ENCODE measurements at places on chromosomes 5 and 9.

DNA sequence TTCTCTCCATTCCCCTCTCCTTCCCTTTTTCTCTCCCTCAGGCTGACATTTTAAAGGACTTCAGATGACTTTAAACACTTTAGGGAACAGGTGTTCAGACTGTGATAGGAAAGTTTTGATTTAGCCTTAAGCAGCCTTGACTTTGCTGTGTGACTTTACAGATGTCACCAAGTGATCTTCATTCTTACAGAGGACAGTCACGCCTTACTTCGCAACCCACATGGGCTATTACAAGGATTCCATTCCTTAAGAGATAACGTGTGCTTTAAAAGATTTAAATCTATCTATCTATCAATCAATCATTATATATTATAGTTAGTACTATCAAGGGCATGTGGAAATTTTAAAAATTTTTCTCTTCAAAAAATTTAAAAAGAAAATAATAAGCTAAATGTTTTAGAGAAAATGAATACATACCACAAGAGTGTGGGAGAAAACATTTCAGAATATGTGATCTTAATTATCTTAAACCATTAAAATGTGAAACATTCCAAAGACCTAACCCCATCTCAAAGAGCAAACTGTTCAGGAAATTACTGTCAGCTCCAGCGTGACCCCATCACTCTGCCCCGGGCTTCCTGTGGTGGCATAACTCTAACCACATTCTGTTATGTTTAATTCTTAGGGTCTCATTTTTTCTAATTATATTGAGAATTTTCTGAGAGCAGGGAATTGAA, 530.5 kb downstream of the SEMA5A start:
- DNase-seq, result no peak

DNA sequence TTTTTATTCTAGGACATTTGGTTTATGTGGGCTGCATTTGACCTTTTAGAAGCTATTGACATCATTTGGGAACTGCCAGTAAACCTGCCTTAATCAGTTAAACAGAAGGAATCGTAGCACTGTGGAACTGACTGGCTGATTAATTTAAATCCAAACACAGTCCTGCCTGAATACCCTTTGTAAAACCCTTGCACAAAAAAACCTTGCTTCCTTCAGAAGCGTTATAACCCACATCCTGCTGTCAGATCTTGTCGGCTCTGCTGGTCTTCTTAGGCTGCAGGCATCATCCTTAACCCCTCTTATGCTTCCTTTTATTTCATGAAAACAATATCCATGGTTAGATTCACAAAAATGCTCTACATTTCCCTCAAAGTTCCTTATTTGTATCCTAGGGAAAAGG, 46.3 kb downstream of the PAM start:
- DNase-seq, result no peak

DNA sequence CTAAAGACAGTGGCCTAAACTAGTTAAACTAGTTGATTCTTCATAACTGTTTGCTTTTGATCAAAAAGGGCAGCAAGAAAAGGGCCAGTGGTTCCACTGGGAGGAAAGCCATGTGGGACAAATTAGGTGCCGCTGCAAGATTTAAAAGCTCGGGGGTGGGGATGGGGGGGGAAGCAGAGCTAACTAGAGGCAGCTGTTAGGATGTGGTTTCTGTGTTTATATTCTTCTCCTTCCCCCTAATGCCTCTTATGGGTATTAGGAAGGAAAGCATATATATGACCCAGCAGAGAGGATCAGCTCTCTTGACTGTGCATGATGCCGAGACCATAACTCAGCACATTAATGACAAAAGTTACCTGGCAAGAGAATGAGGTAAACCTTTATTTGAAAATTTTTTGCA, 65.7 kb downstream of the EFNA5 start:
- DNase-seq, result no peak

- DNase-seq, result no peak
Observed at GRCh38 chr5:126947146-126948010, 83.0 kb downstream of the MARCHF3 start.

DNA sequence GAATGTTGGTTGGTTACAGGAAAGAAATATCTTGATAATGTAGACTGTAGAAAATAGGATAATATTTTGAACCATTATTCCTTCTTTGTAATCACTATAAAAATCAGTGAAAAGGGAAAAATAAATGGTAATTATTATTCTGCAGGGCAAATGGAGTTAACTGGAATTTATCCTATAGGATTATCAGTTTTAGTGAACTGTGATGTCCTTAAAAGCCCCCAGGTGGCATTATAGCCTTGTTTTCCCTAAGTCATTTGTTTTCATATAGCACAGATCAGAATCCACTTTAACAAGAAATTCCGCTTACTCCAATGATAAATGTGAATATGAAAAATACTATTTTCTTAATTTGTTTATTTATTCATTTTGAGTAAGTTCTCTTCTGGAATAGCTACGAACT, 26.2 kb upstream of the WDR41 start:
- peak; percentile 11 for DNase-seq

DNA sequence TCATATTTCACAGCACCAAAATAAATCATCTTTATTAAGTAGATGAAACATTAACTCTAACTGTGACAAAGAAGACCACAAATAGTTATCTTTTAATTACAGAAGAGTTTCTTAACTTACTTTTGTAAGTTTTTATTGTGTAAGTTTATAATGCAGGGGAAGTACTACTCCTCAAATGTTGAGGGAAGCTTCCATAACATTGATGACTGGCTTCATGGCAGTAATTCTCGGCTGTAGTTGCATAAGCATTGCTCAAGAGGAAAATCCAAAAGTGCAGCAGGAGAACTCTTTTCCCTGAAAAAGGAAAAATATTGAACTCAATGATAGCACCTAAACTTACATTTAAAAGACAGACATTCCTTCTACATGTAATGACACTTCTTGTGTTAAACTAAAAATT, 4.6 kb downstream of the TSLP start:
- DNase-seq, result no peak

GRCh38 chr9:131745610-131746009, 5.7 kb upstream of the RAPGEF1 start:
- no peak for DNase-seq

GRCh38 chr5:147223343-147223742, 11.5 kb upstream of the STK32A start:
- no peak for DNase-seq

DNA sequence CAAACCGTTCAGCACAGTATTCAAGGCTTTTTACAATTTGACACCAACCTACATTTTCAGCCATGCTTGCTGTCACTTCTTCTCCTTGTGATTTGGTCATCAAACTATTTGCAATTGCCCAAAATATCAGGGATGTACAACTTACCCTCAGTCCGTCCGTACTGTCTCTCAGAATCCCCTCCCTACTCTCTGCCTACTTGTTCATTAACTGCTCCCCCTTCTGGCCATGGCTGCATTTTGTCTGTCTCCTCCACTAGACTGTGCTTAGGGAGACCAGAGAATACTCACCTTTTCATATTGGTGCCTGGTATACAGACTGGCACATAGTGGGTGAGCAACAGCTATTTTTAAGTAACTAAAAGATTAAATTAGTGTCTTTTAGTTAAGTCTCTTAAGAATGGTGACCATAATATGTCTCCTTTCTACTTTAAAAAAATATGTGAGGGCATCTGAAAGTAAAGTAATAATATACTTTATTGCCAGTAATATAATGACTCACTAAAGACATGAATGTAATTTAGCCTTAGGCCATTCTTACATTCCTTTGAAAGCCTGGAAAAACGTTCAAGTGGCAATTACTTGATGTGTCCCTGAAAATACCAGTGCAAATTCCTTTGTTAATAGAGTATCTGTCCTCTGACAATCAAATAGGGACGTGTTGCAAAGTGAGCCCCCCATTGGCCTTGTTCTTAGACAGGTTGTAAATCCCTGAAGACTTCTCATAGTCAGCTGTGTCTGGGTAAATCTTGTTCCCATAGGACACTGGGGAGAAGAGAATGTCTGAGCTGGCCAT, 27.8 kb downstream of the PRLR start:
- no peak for DNase-seq

- DNase-seq, result no peak
Observed at GRCh38 chr5:178496642-178497041, 93.6 kb downstream of the COL23A1 start.

DNA sequence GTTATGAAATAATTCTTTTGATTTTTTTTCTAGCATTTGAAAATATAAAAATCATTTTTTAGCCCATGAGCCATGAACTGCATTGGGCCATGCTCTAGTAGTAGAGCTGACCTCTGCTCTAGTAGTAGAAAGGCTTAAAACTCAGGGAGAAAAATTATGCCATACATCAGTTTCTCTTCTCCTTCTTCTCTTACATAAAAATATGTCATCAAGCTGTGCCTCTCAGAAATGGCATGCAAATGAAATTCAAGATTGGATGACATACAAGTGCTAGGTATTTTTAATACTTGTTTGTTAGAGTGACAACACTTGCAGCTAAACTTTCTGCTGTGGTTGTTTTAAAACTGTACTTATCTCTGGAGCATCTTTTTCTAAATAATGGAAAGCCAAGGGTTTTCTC, 42.1 kb upstream of the TMOD1 start:
- DNase-seq, result no peak

DNA sequence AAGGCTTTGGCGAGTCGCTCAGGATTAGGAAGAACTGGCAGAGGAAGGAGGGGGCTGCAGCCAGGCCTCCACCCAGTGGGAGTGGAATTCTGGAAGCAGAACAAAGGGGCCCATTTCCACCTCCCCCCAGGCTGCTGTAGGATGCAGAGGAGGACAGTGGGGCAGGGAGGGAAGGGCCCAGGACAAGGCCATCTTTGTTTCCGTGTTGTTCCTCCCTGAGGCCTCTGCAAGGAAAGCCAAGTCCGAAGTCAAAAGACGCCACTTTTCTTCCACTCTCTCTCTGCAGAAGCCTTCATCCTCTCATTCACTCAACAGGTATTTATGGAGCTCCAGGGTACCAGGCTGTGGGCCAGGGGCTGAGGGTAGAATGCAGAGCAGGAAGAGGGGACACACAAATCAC, 70.7 kb downstream of the ENTREP1 start:
- no peak for DNase-seq

DNA sequence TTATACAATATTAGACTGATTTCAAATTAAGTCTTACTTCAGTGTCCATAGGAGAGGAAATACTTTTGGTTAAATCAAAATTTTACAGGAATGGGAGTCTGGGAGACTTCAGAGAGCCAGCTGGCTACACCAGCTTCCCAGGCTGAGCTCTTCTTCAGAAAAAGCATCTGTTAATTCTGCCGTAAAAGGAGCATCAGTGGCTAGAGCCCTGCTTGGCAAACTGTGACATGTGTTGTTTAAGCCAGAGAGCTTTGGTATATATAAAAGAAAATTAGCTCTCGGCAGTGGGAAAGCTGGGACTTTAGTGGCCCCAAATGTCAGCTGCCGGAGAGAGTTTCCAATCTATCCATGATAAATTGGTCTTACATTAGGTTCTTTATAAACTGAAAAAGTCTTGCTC, 378.8 kb upstream of the TUSC1 start:
- no peak for DNase-seq

DNA sequence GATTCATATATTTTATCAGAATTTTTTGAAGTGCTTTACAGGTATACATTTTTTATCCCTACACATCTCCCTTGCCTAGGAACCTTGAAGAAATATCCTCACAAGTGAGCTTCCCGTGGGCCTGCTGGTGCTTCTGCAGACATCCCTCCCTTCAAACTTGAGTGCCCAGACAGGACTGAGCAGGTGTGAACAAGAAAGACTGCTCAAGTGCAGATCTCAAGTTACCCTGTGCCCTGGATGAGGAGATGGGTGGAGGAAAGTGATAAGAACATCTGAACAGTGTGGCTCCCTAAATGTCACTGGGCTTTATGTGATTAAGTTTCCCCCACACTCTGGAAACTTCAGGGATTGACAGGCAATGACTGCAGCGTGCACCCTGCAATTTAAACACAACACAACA, 209.8 kb downstream of the TLE1 start:
- no peak for DNase-seq

- peak; percentile 54 for DNase-seq
Observed at GRCh38 chr5:102481054-102481715, 17.6 kb downstream of the SLCO6A1 start.

- DNase-seq, result no peak
Observed at GRCh38 chr5:33558489-33558888, 117.7 kb downstream of the TARS1 start.

DNA sequence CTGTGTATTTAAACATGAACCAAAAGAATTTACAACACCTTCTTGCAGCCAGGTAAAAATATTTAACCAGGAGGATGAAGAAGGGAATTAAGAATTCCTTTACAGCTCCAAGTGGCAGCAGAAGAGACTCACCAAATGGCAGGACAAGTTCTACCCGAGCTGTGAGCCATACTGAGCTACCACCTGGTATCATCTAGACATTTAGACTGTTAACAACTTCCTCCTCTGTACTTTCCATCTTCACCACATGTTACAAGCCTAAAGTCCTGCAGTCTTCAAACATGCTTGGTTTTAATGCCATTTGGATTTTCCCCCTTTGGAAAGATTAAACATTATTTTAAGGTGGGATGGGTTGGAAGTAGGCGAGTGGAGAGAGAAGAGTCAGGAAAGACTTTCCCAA, 190.2 kb downstream of the TRPM6 start:
- no peak for DNase-seq

DNA sequence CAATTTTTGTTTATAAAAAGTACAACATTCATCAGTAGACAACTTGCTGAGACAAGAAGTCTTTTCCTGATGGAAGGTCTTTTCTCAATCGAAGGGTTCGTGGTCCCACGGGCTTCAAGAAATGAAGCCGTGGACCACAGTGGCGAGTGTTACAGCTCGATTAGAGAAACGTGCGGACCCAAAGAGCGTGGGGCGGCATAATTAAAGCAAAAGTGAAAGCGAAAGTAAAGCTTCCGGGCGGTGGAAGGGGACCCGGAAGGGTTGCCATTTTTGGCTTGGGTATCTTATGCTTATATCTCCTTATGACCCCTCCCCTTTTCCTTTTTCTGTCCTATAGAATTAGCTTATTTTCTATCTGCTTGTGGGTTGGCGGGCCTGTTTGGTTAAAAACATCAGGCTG, 2309.4 kb upstream of the ACO1 start:
- peak; percentile 1 for DNase-seq

DNA sequence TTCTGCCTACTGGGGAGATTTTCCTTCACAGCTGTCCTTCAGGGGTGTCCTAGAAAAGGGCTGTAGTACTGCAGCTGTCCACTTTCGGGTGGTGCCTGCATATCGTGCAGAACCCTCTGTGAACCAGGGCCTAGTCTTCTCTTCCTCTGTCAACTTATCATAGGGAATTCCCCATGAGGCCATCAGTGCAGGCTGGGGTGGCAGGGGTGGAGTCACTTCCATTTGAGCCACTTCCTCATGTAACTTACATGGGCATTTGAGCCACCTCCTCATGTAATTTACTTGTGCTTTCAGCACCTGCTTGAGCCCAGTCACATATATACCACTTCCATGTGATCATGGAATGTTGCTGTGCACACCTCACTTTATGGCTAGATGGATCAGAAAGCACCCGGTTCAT, 742.0 kb upstream of the RGMB start:
- DNase-seq, result no peak

DNA sequence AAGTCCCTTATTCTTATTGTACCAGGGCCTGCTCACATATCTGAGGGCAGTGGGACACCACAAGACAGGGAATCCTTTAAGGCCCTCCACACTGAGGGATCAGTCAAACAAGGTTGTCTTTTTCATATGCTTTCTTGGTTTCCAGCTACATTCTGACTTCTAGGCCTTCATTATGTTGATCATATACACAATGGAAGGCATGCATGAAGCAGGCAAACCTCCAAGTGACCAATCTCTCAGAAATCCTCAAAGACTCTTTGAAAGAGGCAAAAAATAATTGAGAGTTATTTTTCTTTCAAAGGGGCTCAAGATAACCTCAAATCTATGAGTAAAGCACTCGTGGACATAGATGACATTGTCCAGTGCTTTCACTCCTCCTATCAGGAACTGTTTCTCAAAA, 1195.9 kb upstream of the ACO1 start:
- DNase-seq, result no peak

GRCh38 chr5:134564396-134564795, 38.9 kb downstream of the JADE2 start:
- DNase-seq, result no peak
